Stimulated activated CD8-positive, alpha-beta memory T cell treated with anti-CD3 and anti-CD28 coated beads, Interleukin-7, amount 100 ng/mL, for 1 hour (primary cell): ENCODE measurements at places on chromosomes 6 and 20.

DNA sequence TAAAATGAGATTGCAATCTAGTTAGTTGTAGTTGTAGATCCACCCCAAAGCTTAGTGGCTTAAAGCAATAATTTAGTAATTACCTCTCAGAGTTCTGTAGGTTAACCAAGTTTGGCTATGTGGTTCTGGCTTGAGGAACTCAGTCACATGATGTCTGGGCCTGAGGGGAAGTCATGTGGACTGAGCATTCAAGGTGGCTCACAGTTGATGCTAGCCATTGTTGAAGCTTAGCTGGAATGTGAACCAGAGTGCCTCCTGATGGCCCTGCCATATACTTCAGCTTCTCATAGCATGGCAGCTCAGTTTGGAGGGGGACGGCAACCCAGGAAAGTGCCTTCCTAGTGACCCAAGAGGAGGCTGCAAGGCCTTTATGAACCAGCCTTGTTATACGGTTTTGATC is 263.2 kb upstream of the RNF217 start:
- DNase-seq = no peak

GRCh38 chr6:98470821-98471220 is 363.6 kb upstream of the POU3F2 start:
- DNase-seq = no peak

GRCh38 chr6:27879837-27880236 is 32.4 kb downstream of the OR2B2 start:
- DNase-seq = no peak

DNA sequence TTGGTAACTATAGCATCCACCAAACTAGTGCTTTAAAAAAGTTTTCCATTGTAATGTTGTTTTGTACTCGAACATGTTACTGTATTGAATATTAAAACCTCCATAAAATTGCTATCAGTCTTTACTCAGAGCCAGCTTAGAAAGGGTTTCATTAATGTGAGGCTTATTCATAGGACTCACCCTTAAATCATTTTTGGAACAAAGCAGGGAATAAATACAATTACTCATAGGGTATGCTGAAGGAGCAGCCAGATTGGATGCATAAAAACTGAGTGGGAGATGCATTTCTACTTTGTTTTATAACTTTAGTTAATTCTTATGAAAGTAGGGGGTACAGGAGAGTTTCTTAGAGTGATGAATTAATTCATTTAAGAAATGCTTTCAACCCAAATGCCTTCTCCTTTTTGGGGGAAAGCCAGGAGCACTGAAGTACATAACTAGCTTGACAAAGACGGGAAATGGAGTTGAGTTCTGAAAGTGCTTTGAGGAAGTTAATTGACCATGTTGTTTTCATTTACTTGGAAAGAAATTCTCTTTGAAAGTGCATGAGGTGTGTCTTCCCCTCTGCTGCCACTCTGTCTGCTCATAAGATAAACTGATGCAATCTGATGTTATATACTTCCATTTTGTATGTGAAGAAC is 90.3 kb downstream of the RNF144B start:
- DNase-seq = no peak

- no peak for DNase-seq
Measured at GRCh38 chr20:35902545-35902941, 51.8 kb downstream of the SCAND1 start.

DNA sequence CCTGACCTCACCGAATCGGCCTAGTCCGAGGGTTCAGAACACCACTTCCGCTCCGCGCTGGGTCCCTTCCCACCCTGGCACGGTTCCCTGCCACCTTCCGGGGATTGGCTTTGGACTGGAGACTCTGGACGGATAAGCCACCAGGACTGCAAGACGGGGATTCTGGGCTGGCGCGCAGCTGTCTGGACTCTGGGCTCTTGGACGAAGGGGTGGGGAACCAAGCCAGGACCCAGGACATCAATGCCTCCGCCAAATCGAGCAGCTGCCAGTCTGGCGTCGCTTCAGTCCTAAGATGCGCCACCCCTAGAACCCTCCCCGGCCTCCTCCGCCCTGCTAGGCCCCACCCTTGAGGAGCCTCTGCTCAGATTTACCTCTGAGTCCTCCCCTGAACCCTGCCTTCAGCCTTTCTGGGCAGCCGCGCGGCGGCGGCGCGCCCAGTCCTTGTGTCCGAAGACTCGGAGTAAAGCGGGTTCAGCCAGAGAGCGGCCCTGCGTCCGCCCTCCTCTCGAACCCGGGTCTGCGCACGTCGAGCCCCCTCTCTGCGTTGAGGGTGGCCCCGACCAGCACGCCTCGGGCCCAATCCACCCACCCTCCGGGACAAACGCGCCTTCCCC is 1.2 kb downstream of the KCNK17 start:
- DNase-seq = no peak

GRCh38 chr6:157054531-157054979 is 268.8 kb downstream of the TMEM242 start:
- DNase-seq = no peak

DNA sequence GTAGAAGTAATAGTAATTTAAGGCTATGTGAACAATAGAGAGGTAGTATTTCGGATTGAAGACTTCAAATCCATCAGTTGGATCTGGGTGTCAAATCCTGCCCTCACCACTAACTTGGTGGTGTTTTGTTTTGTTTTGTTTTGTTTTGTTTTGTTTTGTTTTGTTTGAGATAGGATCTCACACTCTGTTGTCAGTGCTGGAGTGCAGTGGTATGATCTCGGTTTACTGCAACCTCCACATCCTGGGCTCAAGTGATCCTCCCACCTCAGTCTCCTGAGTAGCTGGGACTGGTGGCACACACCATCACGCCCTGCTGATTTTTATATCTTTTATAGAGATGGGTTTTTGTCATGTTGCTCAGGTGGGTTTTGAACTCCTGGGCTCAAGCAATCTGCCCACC is 129.4 kb upstream of the ZNF217 start:
- no peak for DNase-seq

GRCh38 chr6:108123946-108124345 is 41.9 kb upstream of the NR2E1 start:
- no peak for DNase-seq

DNA sequence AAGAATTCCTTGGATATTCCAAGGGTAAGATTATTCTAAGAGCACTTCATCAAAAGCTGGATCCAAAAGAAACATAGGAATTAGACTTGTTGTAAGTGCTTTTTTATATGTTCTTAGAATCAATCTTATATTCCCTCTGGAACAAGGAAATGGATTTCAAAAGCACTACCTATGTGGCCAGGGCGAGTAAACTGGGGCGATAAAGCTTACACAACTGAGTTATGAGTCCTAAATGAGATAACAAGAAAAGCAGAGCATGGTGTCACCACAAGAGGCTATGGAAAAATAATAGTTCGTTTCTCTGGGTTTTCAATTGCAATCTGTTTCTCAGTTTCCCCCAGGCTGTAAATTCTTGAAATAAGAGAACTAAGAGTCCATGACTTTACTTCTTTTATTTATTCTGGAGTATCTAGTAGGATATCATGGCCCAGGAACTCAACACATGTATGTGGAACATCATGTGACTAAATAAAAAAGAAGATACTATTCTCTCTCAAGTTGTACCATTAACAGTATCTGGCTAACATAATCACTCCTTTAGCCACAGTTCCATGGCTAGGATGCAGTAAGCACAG is 51.5 kb downstream of the NUDT3 start:
- no peak for DNase-seq

- no peak for DNase-seq
Measured at GRCh38 chr6:157575436-157576145, 194.6 kb downstream of the ZDHHC14 start.

DNA sequence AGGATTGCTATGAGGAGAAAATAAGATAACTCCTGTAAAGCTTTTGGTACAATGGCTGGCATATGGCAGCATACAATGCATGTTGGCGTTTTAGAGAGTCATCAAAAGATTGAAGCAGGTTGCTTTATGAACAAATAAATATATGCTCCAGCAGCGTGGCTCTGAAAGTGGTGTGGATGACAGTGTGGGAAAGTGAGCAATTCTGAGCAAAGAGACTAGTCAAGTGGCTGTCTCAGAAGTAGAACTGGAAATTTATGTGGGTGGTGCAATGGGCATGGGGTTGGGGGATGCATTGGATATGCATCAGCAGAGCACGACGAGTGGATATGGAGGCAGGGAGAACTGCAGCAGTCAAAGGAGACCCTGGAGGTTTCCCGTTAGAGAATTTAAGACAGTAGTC is 66.2 kb upstream of the PHACTR2 start:
- DNase-seq = no peak

GRCh38 chr6:130503146-130503545 is 137.3 kb downstream of the TMEM200A start:
- no peak for DNase-seq

- no peak for DNase-seq
Measured at GRCh38 chr6:50936277-50936681, 117.6 kb downstream of the TFAP2B start.

- DNase-seq = no peak
Measured at GRCh38 chr6:167590193-167590592, 236.5 kb upstream of the AFDN start.

DNA sequence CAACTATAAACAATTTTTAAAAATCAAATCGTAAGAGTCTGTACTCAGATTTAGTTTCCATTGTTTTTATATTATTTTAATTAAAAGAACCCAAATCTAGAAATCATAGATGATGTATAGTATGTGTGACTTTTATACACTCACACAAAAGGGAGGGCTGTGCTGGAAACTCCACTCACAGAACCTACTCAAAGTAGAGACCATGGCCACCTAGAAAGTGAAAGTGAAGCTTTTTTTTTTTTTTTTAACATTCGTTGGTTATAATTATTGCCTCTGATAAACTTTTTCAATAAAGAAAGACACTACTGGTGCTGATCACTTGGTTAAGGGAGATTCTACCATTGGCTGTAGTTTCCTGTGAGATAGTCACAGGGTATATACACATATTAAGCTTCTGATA is 37.9 kb upstream of the PRL start:
- no peak for DNase-seq

GRCh38 chr6:1538369-1538768 is 71.3 kb upstream of the FOXC1 start:
- no peak for DNase-seq

GRCh38 chr20:25025986-25026605 is 31.8 kb downstream of the ACSS1 start:
- no peak for DNase-seq
